EH (cell line): ENCODE measurements at places on chromosomes 5 and 9.

DNA sequence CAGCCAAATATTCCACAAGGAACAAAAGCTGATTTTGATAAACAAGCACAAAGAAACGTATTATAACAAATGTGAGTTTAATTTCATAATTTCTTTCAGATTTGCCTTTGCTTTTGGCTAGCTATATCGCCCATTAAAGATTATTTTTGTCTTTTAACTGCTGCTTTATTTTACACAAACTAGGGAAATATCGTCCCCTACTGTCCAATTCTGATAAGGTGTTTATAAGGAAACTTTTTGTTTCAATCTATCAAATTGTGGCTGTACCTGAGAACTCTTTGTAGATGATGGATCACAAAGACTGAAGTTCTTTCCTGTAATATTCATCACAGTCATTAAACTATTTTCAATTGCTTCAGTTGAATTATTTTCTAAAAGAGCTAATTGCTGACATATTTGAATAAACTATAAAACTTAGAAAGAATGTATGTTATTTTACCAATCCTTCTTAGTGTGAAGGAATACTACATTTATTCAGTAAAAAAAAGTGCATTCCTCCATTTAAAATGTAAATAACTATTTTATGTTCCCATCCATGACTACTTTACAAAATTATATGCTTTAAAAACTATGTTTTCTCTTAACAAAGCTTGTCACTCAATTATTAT is 431.3 kb upstream of the ITGA1 start:
- DNase-seq, result peak; percentile 2

GRCh38 chr5:175681045-175681967 is 23.4 kb downstream of the HRH2 start:
- no peak for DNase-seq

GRCh38 chr5:178396796-178397720 is 164.5 kb upstream of the PHYKPL start:
- no peak for DNase-seq

DNA sequence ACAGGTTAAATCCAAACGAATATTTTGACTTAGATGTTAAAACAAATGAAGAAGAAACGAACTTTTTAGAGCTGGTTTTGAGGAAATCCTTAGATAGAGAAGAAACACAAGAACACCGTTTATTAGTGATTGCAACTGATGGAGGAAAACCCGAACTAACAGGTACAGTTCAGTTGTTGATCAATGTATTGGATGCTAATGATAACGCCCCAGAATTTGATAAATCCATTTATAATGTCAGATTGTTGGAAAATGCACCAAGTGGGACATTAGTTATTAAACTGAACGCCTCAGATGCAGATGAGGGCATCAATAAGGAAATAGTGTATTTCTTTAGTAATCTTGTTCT is 842 bp downstream of the PCDHA5 start:
- DNase-seq, result no peak

DNA sequence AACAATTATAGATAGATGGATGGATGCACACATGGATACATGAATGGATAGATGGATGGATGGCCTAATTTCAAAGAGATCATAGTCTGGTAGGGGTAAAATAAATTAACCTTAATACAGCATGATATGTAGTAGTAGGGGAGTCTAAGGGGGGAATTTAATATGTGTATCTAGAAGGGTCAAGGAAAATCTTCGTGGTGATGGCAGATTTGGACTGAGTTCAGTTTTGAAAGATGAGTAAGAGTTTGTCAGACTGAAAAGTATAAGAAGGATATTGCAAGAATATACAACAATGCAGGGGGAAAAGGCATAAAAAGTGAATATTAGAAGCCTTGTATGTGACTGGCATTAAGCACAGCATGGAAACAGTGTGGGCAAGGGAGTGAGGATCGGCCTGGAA is 98.7 kb downstream of the ZNF462 start:
- peak; percentile 16 for DNase-seq
